ENCODE measurements at places on chromosomes 3 and 15. TPM values are rescaled to one million over a fixed set of nuclear protein-coding genes. Genes with fewer than 3 reads are reported as not detected.
A peak's percentile ranks its signal among the peaks of the same experiment; 100 is the strongest.

DNA sequence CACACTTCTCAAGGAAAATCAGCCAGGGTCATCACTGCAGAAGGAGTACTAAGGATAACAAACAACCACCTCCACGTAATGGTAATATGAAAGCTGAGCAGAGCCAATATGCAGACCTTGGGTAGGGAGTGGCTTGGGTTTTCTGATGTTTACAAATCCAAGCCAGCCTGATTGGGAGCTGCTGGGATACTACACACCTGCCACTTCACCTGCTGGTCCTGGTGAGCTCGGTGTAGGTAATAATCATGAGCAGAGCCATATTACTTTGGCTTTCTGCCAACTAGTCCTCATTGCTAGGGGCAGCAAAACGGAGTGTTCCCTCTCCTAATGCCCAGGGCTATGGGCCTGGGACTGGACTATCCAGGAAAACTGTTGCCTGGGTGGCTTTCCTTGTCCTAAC lies 433.5 kb upstream of the PPP2R3A start:
- no peak for DNase-seq

- no peak for DNase-seq
Measured at GRCh38 chr3:53225181-53225580, 30.6 kb downstream of the TKT start.

DNA sequence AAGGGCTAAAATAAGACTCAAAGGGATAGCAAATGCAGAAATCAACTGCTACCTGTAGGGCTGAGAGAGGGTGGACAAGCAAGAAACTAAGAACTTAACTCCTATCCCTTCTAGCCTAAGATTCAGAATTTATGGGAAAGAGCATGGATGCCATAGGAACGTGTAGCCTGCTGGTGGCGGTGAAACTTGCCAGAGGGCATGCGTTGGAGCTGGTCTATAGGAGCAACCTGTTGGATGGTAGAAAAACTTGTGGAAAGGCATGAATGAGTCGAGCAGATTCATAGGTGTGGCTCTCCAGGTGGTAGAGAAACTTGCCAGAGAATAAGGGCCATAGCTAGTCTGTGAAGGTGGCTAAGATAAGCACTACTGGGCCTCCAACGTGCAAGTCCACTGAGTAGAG lies 137.2 kb downstream of the DOCK3 start:
- DNase-seq = no peak

DNA sequence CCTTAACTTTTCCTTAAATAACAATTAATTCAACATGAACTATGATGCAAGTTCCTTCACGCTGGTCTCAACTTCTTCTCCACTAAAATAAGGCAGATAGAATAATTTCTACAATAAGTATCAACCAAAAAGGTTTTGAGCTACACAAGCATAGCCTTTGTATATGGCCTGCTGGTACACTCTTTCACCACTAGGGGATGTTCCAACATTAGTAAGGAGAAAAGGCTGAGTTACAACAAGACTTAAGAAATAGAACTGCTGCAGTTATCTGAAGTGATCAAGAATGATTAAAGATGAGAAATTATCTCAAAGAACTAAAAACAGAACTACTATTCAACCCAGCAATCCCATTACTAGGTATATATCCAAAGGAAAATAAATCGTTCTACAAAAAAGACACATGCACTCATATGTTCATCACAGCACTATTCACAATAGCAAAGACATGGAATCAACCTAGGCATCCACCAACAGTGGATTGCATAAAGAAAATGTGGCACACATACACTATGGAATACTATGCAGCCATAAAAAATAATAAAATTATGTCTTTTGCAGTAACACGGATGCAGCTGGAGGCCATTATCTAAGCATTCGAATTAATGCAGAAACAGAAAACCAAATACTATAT lies 14.4 kb downstream of the ATP13A3 start:
- no peak for DNase-seq

GRCh38 chr3:147937891-147938290 lies 528.7 kb downstream of the ZIC1 start:
- no peak for DNase-seq

DNA sequence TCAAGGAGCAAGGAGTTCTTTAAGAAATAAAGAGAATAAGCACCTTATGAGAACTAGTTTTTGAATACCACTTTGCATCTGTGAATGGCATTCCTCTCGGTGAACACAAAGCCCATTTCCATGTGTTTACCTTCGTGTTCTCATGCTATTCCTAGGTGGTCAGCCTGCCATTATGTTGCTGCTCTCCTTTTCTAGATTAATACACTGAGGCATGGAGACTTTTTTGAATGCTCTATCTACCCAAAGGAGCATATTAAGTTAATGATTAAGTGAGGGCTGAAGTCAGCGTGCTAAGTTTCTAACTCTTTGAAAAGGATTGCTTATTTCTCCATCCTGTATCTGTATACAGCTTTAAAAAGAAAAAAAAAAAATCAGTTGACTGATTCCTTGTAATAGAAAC lies 394.5 kb downstream of the MECOM start:
- no peak for DNase-seq

DNA sequence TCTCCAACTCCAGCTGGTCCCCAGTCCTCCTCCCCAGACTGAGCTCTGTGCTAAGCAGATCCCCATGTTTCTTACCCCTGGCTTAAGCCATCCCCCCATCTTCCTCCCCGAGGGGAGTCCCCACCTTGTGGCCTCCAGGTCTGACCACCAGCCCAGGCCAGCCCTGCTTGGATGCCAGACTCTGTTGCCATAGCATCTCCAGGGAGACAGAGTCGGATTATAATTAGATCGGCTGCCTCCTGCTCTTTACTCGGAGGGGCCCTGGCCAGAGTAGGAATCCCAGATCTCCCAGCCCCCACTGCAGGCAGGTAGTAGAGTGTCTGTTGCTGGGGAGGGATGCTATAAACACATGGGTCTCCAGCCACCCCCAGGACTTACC lies 2.4 kb downstream of the KLHDC8B start:
- no peak for DNase-seq

DNA sequence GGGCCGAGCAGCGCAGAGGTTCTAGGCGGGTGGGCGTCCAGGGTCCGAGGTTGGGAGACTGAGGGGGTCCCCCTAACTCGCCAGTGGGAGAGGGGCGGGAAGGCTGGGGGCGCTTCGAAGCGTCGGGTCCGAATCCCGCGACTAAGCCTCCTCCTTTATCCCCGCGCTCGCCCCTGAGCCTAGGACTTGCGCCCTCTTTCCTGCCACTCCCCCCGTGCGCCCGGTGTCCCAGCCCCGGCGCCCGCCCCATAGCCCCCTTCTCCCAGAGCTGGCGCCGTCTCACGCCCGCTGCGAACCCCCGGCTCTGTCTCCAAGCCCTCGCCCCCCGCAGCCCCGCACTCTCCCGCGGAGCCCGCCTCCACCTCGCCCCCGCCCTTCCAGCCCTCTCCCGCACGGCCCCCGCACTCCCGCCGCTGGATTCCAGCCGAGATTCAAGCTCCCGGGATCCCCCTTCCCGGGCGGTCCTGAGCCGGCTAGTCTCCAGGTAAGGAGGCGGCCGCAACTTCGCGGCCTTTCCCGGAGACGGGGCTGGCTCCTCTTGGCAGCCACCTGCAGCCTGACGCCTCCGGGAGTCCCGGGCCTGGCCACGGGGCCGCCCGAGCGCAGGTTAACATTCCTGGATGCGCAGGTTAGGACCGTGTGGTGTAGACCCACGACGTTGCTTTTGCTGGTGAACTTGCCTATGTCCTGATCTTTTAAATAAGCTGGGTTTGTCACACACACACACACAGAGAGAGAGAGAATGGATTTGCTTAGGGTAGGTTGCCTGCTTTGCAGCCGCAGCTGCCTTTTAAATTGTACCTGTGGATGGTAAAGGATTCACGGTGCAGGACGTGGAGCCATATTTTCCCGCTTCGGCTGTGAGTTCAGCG lies 563 bp downstream of the PXYLP1 start:
- DNase-seq = peak; percentile 40

- DNase-seq = no peak
Measured at GRCh38 chr15:101110681-101111569, 140.9 kb downstream of the CHSY1 start.

- peak; percentile 58 for DNase-seq
Measured at GRCh38 chr3:11438646-11439045, 166.4 kb downstream of the ATG7 start.

DNA sequence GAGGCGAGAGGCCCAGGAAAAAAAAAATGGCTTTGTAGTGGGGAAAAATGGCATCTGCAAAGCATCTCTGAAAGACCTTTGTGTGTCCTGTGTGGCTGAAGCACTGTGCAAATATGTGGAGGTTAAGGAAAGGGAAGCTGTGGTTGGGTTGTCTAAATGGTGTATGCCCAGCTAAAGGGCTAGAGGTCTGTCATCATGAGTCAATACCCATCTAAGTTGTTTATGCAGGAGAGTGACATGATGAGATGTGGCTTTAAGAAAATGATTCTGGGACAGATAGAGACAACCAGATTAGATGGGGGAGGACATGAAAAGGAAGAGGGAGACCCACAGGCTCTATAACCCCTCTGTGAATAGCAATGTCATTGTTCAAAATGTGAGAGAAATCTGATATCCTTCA lies 280.7 kb downstream of the MFSD1 start:
- no peak for DNase-seq

GRCh38 chr15:35514759-35515158 lies 31.2 kb downstream of the DPH6 start:
- DNase-seq = no peak

DNA sequence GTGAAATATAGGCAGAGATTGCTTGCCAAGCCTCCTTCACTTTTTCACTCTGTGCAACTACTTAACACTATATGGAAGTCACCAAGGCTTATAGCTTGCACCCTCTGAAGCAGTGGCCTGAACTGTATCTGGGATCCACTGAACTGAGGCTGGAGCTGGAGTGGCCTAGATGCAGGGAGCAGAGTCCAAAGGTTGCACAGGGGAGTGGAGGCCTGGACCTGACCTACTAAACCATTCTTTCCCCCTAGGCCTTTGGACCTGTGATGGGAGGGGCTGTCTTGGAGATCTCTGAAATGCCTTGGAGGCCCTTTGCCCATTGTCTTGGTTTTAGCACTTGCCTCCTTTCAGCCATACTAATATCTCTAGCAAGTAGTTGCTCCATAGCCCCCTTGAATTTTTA lies 57.5 kb downstream of the P2RY1 start:
- DNase-seq = no peak

DNA sequence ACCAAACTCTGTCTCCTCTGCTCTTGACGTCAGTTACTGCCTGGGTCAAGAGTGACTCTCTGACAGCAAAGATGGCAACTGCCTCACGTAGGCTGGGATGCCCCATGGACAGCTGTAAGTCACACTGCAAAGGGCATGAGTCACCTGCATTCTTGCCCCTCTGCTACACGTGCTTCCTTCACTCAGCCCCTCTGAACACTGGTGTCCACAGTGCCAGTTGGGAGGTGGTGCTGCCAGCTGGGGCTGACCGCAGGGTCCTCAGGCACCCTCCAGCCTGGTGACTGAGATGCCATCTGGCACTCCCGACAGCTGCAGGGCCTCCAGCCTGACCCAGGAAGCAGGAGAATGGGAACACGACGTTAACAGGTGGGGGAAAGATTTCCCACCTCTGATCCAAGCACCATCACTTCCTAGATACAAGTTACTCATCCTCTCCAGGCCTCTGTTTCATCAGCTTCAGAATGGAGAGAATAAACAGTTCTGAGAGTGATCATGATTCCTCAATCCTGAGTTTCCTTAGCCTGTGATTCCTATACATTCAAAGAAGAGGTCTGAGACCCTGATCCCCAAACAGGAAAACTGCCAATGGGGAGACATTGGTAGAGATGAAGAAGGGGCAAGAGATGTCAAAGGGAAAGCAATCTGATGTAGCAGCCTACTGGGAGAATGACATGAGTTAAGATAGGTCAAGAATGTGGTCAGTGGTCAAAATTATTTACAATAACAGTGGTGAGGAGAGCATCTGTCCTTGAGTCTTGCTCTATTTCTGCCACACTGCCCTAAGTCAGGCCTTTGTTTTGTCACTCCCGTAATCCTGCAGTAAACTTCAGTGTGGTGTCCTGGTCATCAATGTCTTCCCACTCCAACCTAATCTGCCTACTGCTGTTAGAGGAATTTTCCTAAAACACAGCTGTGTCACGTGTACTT lies 86.1 kb upstream of the BCL6 start:
- no peak for DNase-seq

GRCh38 chr3:79414035-79414434 lies 353.8 kb downstream of the ROBO1 start:
- DNase-seq = no peak

Gene PHLDB2
- 77.7 TPM for polyA plus RNA-seq

Gene KLHL24
- 37.8 TPM for polyA plus RNA-seq

Gene SLC12A1
- 393 TPM for polyA plus RNA-seq

Gene TRANK1
- polyA plus RNA-seq = 6.8 TPM

Gene SGO1
- 9.8 TPM for polyA plus RNA-seq

All from renal pelvis (tissue), 12 donors.